T-helper 17 cell (primary cell): ENCODE measurements at places on chromosomes 4 and X. TPM values are rescaled to one million over a fixed set of nuclear protein-coding genes. Genes with fewer than 3 reads are reported as not detected.

- H3K27ac ChIP-seq: peak overlapping the region; percentile 95
- no peak overlapping the region for H3K4me3 ChIP-seq
- DNase-seq: no peak
- H3K4me1 ChIP-seq: peaks cover 27% of the 10 kb centered on the region
Measured at GRCh38 chr4:108031427-108032083, 41.9 kb downstream of the HADH start.

GRCh38 chr4:82124932-82125786, 248.6 kb downstream of the HNRNPD start:
- H3K36me3 ChIP-seq: no peaks in the 10 kb centered on the region
- H3K27me3 ChIP-seq: no peaks in the 10 kb centered on the region
- H3K4me3 ChIP-seq: no peak overlapping the region
- no peak overlapping the region for H3K27ac ChIP-seq

DNA sequence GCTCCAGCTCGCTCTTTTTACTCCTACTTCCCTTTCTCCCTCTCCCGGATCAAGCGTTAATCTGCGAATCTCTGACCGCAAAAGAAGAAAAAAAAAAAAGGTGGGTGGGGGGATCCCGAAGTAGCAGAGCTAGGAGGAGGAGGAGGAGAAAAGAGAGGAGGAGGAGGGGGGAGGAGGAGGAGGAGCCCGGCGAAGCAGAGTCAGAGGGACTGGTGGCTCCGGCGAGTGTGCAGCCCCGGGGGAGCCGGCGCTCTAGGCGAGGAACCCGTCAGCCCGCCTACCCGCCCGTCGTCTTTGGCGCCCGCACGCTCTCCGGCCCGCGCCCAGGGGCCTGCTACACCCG, at the start of gene NHSL2:
Gene NHSL2, plus strand, starts transcription at position 203 of the 343 bp plus-strand sequence.
- H3K27me3 ChIP-seq: peaks cover 35% of the 10 kb centered on the region
- no peak within 1 kb of the TSS for H3K27ac ChIP-seq
- H3K4me3 ChIP-seq: peak within 1 kb of the TSS; percentile 75

- H3K4me3 ChIP-seq: no peak overlapping the region
- no peak for DNase-seq
- no peaks in the 10 kb centered on the region for H3K36me3 ChIP-seq
- H3K27ac ChIP-seq: no peak overlapping the region
- no peaks in the 10 kb centered on the region for H3K4me1 ChIP-seq
Measured at GRCh38 chrX:132837967-132838366, 120.5 kb downstream of the HS6ST2 start.

GRCh38 chr4:89563431-89563830, 255.8 kb upstream of the GPRIN3 start:
- DNase-seq: no peak
- no peak overlapping the region for H3K27ac ChIP-seq

- no peak for DNase-seq
- no peaks in the 10 kb centered on the region for H3K36me3 ChIP-seq
- no peaks in the 10 kb centered on the region for H3K4me1 ChIP-seq
- no peak overlapping the region for H3K27ac ChIP-seq
Measured at GRCh38 chr4:67122029-67122428, 423.3 kb downstream of the CENPC start.

- no peak overlapping the region for H3K27ac ChIP-seq
- H3K4me1 ChIP-seq: no peaks in the 10 kb centered on the region
- H3K27me3 ChIP-seq: peaks cover 26% of the 10 kb centered on the region
- DNase-seq: no peak
- no peak overlapping the region for H3K4me3 ChIP-seq
Measured at GRCh38 chr4:113339430-113339813, 290.0 kb downstream of the ANK2 start.

GRCh38 chrX:31181377-31182000, 109.6 kb upstream of the FTHL17 start:
- no peaks in the 10 kb centered on the region for H3K36me3 ChIP-seq
- no peak for DNase-seq
- no peak overlapping the region for H3K4me3 ChIP-seq
- no peak overlapping the region for H3K27ac ChIP-seq

DNA sequence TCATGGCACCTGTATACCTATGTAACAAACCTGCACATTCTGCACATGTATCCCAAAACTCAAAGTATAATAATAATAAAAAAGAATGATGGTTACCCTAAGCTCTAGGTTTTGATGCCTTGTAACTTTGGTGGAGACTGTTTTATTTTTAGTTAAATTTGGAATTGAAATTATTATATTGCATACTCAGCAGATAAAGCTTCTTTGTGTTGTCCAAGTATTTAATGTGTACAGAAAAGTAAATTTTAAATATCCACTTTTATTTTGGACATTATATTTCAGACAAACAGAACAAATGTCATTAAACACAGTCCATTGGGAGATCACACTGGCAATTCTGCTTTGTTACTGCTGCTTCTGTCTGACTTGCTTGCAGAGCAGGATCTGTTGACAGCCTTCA, 684.5 kb upstream of the CT83 start:
- H3K36me3 ChIP-seq: no peaks in the 10 kb centered on the region
- no peak overlapping the region for H3K4me3 ChIP-seq
- DNase-seq: no peak
- no peak overlapping the region for H3K27ac ChIP-seq
- no peaks in the 10 kb centered on the region for H3K4me1 ChIP-seq

DNA sequence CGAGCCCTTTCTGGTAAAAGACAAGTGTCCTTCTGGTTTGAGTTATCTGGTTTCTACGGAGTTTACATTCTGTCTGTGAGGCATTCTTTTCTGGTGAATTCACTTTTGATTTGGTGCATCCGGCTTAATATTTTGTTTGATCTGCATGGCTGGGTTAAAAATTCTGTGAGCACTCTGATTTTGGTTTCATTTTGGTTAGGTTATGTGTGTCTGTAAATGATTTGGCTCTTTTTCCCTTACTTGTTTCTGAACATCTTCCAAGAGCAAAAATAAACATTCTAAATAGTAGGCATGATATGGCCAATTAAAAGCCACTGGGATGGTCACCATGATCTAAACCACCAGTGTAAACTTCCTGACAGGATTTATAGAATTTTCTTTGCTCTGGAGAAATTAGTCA, 85.7 kb upstream of the PTPN13 start:
- peak overlapping the region; percentile 94 for H3K27ac ChIP-seq
- no peak for DNase-seq
- peak overlapping the region; percentile 79 for H3K4me3 ChIP-seq

DNA sequence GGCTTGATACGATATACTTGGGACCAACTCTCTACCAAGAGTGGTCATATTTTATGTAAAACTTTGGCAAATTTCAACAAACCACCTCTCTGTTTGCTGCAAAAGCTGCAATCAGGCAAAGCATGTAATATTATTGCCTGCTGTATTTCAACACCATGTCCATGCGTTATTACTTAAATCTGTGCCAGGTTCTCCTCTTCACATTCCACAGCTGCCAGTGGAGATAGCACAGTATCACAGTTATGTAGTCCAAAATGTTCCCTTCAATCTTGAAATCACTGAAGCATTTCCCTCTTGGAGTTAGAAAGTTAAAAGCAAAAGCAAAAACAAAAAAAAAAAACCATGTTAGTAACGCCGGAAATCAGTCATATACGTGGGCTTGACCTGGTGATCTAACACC, 396.7 kb upstream of the MAGEC2 start:
- no peaks in the 10 kb centered on the region for H3K4me1 ChIP-seq
- H3K27ac ChIP-seq: no peak overlapping the region
- no peaks in the 10 kb centered on the region for H3K36me3 ChIP-seq

DNA sequence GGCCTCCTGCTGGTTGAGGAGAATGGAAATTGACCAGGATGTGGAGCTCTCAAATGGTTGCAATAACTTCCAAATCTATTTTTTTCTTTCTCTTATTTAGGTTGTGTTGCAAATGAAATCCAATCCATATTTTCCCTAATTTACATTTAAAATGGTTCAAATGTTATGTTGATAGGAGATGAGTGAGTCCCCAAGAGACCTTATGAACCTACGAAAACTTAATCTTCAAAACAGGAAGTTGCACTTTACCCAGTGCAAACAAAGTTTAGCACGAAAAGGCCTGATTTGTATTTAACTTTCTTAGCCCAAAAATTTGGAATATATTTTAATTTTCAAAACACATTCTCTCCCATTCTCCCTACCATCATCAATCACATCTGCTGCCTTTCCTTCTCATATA, 59.3 kb upstream of the NDP start:
- no peak for DNase-seq
- H3K27me3 ChIP-seq: no peaks in the 10 kb centered on the region
- H3K4me1 ChIP-seq: peaks cover 5% of the 10 kb centered on the region
- no peak overlapping the region for H3K4me3 ChIP-seq
- no peak overlapping the region for H3K27ac ChIP-seq

GRCh38 chr4:140648716-140649308, 80.1 kb upstream of the UCP1 start:
- no peaks in the 10 kb centered on the region for H3K4me1 ChIP-seq
- H3K36me3 ChIP-seq: peaks cover 4% of the 10 kb centered on the region
- H3K27ac ChIP-seq: no peak overlapping the region
- H3K27me3 ChIP-seq: peaks cover 65% of the 10 kb centered on the region

GRCh38 chr4:101037938-101038413, 309.4 kb downstream of the PPP3CA start:
- DNase-seq: no peak
- peak overlapping the region; percentile 80 for H3K27ac ChIP-seq
- peaks cover 9% of the 10 kb centered on the region for H3K36me3 ChIP-seq
- H3K4me3 ChIP-seq: peak overlapping the region; percentile 55
- peaks cover 39% of the 10 kb centered on the region for H3K4me1 ChIP-seq

DNA sequence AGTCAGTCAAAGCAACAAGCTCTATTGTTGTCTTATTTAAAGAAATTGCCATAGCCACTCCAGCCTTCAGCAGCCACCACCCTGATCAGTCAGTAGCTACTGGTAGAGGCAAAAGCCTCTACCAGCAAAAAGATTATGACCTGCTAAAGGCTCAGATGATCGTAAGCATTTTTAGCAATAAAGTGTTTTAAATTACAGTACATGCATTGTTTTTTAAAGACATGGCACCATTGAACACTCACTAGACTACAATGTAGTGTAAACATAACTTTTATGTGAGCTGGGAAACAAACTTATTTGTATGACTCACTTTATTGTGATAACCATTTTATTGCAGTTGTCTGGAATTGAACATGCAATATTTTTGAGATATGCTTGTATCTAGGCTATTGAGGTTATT, 32.3 kb upstream of the DYNLT3 start:
- no peak overlapping the region for H3K4me3 ChIP-seq
- H3K27ac ChIP-seq: no peak overlapping the region
- no peak for DNase-seq
- H3K36me3 ChIP-seq: no peaks in the 10 kb centered on the region
- no peaks in the 10 kb centered on the region for H3K4me1 ChIP-seq

DNA sequence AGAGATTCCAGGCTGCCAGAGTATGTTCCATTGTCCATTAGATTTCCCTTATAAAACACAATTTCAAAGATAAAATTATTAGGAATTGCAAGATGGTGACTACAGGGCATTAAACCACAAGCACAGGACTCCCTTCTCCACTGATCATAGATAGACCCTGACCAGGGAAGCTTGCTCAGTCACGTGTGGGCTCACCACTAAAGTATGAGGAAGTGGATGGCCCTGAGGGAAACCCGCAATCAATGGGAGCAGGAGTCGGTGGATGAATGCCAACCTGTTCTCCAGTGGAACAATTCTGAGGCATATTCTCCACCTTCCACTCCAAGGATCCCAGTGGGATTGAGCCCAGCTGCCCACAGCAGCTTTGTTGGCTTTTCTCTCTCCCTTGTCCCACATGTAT, 515.7 kb downstream of the BCOR start:
- no peak overlapping the region for H3K27ac ChIP-seq
- H3K36me3 ChIP-seq: no peaks in the 10 kb centered on the region
- no peak overlapping the region for H3K4me3 ChIP-seq
- H3K27me3 ChIP-seq: no peaks in the 10 kb centered on the region

DNA sequence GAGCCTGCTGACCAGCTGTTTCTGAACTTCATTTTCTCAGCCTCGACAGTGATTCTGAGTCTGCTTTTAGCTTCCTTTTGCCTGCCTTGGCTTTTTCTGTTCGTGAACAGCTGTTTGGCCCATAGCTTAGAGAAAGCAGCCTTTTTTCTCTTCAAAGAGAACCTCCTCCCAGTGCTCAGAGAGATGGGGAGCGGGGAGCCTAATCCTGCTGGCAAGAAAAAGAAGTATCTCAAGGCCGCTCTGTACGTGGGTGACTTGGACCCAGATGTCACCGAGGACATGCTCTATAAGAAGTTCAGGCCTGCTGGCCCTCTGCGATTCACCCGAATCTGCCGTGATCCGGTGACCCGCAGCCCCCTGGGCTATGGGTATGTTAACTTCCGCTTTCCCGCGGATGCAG, 756 bp downstream of the PABPC5 start:
- no peak overlapping the region for H3K27ac ChIP-seq
- no peaks in the 10 kb centered on the region for H3K4me1 ChIP-seq
- no peaks in the 10 kb centered on the region for H3K27me3 ChIP-seq
- DNase-seq: no peak
- H3K36me3 ChIP-seq: no peaks in the 10 kb centered on the region
- no peak overlapping the region for H3K4me3 ChIP-seq

DNA sequence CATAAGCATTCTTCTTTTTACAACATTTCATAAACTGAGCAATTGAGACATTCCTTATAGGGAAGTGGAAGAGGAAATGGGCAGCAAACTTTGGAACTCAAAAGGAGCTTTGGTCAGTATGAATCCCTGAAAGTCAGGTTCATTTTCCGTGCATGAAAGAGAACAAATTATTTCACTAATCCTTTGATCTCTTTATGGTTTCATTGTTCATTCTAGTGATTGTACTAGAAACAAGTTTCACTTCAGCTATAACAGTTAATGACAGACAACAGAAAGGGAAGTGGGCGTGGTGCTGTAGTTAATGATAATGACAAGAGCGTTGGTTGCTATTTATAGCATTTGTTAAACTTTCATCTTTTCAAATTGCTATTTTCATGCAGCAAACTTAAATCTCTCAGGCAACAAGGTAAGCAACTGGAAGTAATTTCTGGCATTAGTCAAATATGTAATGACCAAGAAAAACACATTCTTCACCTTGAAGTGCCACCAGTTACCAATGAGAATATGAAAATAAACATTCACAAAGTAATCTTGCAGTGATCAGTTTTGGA, 98.4 kb downstream of the AREG start:
- DNase-seq: no peak
- H3K27ac ChIP-seq: peak overlapping the region; percentile 79
- no peak overlapping the region for H3K4me3 ChIP-seq

TRMT10A gene
- 3.5 TPM for total RNA-seq

PRRG1 gene
- not detected for total RNA-seq

ENAM gene
- not detected for total RNA-seq

RTL3 gene
- total RNA-seq: not detected

SOWAHB gene
- total RNA-seq: not detected

NWD2 gene
- not detected for total RNA-seq

RENBP gene
- total RNA-seq: 11.5 TPM
